ENCODE measurements at places on chromosomes 7 and 10. TPM values are rescaled to one million over a fixed set of nuclear protein-coding genes. Genes with fewer than 3 reads are reported as not detected.

DNA sequence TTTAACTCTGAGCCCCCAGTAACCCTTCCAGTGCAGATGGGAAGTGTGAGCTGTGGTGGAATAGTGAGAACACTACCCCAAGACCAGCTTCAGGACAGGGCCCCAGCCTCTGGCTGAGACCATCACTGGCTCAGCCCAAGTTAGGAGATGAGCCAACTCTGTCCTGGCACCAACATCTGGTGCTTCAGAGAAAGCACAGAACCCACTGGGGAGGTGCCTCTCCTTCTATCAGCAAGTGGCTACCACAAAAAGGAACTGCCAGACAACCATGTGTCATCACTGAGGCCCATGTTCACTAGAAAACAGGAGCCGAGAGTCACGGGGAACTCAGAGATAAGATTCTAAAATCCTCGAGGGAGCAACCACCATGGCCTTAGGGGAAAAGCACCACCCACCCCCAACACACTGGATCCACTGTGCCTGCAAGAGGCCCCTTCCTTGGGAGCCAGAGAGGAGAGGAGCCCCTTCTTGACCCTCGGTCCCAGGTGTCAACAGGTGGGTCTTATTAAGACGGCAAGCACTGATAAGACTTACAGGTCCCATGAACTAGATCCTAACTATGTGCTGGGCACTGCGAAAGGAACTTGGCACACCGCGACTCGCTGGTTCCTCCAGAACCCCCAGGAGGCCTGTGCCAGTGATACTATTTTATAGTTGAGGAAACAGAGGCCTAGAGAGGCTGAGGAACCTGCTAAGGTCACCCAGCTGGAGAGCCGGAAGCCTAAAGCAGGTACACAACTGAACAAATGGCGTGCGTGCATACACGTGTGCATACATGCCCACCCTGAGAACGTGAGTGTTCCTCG, 102.7 kb downstream of the FAM53B start:
- H3K36me3 ChIP-seq, result no peaks in the 10 kb centered on the region
- no peak for DNase-seq
- peaks cover 17% of the 10 kb centered on the region for H3K4me1 ChIP-seq
- no peak overlapping the region for H3K27ac ChIP-seq
- H3K27me3 ChIP-seq, result no peaks in the 10 kb centered on the region

DNA sequence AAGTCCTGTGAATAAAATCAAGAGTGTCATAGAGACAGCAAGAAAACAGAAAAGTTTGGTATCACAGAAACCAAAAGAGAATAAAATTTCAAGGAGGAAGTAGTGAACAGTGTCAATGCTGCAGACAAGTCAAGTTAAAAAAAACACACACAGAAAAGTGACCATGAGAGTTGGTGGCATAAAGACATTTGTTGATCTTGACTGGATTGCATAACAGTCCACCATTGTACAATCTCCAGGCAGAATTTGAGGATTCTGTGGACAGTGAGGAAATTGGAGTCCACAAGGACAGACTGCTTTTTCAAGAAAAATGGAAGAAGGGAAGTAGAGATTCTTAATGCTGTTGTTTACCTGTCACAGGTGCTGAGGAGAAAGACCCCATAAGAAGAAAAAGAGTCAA, 412.5 kb downstream of the PLXDC2 start:
- no peaks in the 10 kb centered on the region for H3K27me3 ChIP-seq
- DNase-seq, result no peak
- H3K27ac ChIP-seq, result no peak overlapping the region
- no peaks in the 10 kb centered on the region for H3K4me1 ChIP-seq
- no peak overlapping the region for H3K4me3 ChIP-seq

GRCh38 chr10:34759161-34759836, 55.8 kb downstream of the PARD3 start:
- H3K36me3 ChIP-seq, result no peaks in the 10 kb centered on the region
- no peak for DNase-seq
- H3K27me3 ChIP-seq, result no peaks in the 10 kb centered on the region
- no peaks in the 10 kb centered on the region for H3K4me1 ChIP-seq
- H3K4me3 ChIP-seq, result no peak overlapping the region
- no peak overlapping the region for H3K27ac ChIP-seq

GRCh38 chr10:18557960-18558359, 93.4 kb downstream of the NSUN6 start:
- no peaks in the 10 kb centered on the region for H3K27me3 ChIP-seq
- peaks cover 50% of the 10 kb centered on the region for H3K36me3 ChIP-seq
- no peak overlapping the region for H3K4me3 ChIP-seq
- no peak for DNase-seq
- H3K27ac ChIP-seq, result no peak overlapping the region
- H3K4me1 ChIP-seq, result no peaks in the 10 kb centered on the region

GRCh38 chr7:55325371-55325792, 39.8 kb upstream of the LANCL2 start:
- no peaks in the 10 kb centered on the region for H3K36me3 ChIP-seq
- H3K27me3 ChIP-seq, result no peaks in the 10 kb centered on the region
- H3K4me3 ChIP-seq, result no peak overlapping the region
- no peaks in the 10 kb centered on the region for H3K4me1 ChIP-seq
- DNase-seq, result no peak

DNA sequence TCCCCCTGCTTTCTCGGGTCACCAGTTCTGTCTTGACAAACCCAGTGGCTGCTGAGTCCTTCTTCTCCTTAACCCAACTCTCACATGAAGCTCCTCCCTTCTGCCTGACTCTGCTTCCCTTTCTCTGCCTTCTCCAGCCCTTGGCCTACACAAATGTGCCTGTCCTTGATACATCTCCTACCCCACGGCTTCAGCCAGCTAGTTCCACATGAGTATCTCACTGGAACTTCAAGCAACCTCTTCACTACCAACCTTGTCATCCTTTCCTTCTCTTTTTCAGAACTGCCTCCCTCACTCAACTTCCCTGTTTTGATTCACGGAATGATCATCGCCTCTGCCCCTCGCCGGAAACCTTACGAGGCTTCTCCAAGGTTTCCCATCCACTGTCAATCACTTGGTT, 55.9 kb downstream of the PDIA4 start:
- DNase-seq, result no peak
- H3K4me1 ChIP-seq, result no peaks in the 10 kb centered on the region
- H3K27me3 ChIP-seq, result no peaks in the 10 kb centered on the region
- no peaks in the 10 kb centered on the region for H3K36me3 ChIP-seq

DNA sequence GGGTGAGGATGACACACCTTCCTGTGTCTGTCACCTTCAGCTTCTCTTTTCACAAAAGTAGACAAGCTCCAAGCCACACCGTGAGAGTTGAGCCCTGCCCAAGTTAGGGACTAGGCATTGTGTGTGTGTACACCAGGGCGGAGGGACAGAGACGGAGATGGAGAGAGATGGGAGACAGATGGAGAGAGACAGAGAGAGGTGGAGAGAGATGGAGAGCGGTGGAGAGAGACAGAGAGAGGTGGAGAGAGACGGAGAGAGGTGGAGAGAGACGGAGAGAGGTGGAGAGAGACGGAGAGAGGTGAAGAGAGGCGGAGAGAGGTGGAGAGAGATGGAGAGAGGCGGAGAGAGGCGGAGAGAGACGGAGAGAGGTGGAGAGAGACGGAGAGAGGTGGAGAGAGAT, 207.0 kb downstream of the DNAJB6 start:
- no peaks in the 10 kb centered on the region for H3K4me1 ChIP-seq
- no peaks in the 10 kb centered on the region for H3K27me3 ChIP-seq
- H3K4me3 ChIP-seq, result no peak overlapping the region
- no peak overlapping the region for H3K27ac ChIP-seq
- no peaks in the 10 kb centered on the region for H3K36me3 ChIP-seq

DNA sequence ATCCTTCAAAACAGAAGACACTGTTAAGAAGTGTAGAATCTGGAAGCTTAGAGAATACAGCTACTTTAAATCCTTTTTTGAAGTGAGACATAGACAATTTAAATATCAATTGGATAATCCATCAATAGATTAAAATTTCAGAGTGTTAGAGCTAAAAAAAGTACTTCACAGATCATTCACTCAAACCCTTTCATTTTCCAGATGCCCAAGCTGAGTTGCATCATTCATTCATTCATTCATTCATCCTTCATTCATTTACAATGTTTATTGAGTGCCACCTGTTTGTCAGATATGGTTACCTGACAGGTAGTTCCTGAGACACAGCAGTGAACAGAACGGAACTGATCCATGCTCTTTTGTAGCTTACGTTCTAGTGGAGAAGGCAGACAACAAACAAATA, 290.7 kb upstream of the MTPN start:
- no peaks in the 10 kb centered on the region for H3K4me1 ChIP-seq
- DNase-seq, result no peak
- no peaks in the 10 kb centered on the region for H3K27me3 ChIP-seq
- no peaks in the 10 kb centered on the region for H3K36me3 ChIP-seq
- H3K27ac ChIP-seq, result no peak overlapping the region

DNA sequence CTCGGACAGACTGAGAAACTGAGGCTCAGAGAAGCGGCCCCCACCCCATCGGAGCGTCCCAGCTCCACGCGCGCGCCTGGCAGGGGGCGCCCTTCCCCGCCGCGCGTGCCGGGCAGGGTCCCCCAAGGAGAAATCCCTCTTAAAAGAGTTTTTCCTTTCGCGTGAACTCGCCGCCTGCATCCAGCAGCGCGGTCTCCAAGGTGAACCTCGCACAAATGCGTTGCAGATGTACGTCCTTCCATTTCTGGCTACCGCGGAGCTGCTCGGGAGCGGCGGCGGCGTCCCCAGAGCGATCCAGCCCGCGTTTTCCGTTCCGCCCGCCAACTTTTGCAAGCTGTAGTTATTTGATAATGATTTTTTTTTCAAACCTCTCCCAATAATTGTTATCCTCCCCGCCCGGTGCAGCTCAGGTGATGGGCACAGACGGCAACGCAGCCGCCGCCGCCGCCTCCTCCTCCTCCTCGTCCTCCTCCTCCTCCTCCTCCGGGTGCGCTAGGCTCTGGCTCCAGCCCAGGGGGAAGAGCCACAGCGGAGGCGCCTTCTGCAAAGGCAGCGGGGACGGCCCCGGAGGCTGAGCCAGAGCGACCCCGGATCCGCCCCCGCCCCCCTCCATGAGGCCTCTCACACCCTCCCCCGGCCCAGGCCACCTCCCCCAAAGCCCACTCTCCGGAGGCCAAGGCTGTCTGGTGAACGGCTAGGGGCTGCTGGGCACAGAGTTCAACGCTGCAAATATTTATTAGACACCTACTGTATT, 74.0 kb upstream of the CUX1 start:
- no peaks in the 10 kb centered on the region for H3K4me1 ChIP-seq
- H3K36me3 ChIP-seq, result no peaks in the 10 kb centered on the region
- no peak for DNase-seq
- no peak overlapping the region for H3K27ac ChIP-seq
- no peaks in the 10 kb centered on the region for H3K27me3 ChIP-seq

- DNase-seq, result no peak
- no peak overlapping the region for H3K27ac ChIP-seq
- no peak overlapping the region for H3K4me3 ChIP-seq
- no peaks in the 10 kb centered on the region for H3K36me3 ChIP-seq
Observed at GRCh38 chr10:8803992-8804391, 749.5 kb downstream of the GATA3 start.

DNA sequence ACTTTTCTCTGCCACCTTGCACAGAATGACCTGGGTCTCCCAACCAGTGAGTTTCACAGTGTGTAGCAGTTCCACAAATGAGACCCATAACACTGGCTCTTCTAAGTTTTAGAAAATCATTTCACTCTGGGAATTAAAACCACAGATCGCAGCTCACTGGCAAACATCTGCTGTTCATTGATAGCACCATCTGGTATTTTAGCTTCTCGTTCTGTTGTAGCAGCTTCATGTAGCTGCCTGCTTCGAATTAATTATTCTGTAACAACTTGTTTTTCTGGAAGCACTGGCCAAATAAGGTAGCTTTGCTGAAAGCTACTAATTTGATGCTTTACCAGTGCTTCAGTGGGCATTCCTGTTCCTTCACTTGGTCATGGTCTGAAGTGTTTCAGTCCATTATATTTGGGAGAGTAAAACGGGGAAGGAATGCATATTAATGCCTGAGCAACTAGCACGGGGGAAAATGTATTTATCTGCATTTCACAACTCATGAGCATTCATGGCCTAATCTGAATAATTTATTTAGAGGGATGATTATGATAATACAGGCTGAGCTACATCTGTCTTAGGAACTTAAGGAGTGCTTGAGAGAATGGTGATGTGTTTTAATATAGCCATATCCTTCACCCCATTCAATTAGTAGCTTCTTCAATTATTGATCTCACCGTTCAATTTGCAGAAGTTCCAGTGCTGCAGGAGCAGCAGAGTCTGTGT, 447.4 kb downstream of the XPNPEP1 start:
- no peaks in the 10 kb centered on the region for H3K4me1 ChIP-seq
- H3K27me3 ChIP-seq, result no peaks in the 10 kb centered on the region
- no peaks in the 10 kb centered on the region for H3K36me3 ChIP-seq
- no peak overlapping the region for H3K4me3 ChIP-seq

DNA sequence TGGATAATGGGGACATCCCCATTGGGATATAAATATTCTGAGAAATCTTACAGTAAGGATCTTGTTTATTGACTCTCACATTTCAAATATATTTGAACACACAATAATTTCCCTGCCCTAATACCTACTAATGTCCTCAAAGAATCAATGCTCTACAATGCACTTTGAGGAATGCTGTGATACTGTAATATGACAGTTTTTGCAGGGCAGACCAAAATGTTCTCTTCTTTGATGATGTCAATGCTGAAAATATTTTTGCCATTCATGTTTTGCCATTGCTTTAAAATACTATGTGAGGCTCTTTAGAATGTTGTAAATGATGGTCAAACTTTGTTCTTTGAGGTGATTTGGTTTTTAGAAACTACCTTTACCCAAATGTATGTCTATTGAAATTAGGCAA, 594.1 kb downstream of the INHBA start:
- no peak for DNase-seq
- H3K36me3 ChIP-seq, result no peaks in the 10 kb centered on the region
- no peaks in the 10 kb centered on the region for H3K27me3 ChIP-seq
- H3K4me3 ChIP-seq, result no peak overlapping the region
- no peak overlapping the region for H3K27ac ChIP-seq

GRCh38 chr7:151581741-151582140, 62.0 kb upstream of the RHEB start:
- H3K27ac ChIP-seq, result no peak overlapping the region
- peaks cover 9% of the 10 kb centered on the region for H3K36me3 ChIP-seq
- H3K4me3 ChIP-seq, result no peak overlapping the region
- no peaks in the 10 kb centered on the region for H3K27me3 ChIP-seq
- DNase-seq, result no peak

HOXA7 gene
- total RNA-seq, result 12.0 TPM

HABP2 gene
- not detected for total RNA-seq

TFPI2 gene
- not detected for total RNA-seq

TMEM213 gene
- total RNA-seq, result not detected

CNPY1 gene
- total RNA-seq, result not detected

WDFY4 gene
- 33.8 TPM for total RNA-seq

MOGAT3 gene
- not detected for total RNA-seq

MAGI2 gene
- 4.0 TPM for total RNA-seq

CCDC136 gene
- total RNA-seq, result 0.64 TPM

GDF2 gene
- total RNA-seq, result 0.21 TPM

Measured in ascending aorta (tissue), 2 donors.